Activated T-helper 1 cell treated with anti-CD3 and anti-CD28 coated beads, Interleukin-12 subunit alpha, Interleukin-12 subunit beta, Interleukin-2, Interleukin-4 antibody, amounts not matched to agents 30 ng/mL and 10 ng/mL and 1 ng/mL, durations not matched to agents 14 hours and 24 hours and 36 hours (primary cell): ENCODE measurements at places on chromosomes 7 and 10. TPM values are rescaled to one million over a fixed set of nuclear protein-coding genes. Genes with fewer than 3 reads are reported as not detected.

IDI2 gene
- total RNA-seq, result not detected in 2 replicates

FIGNL1 gene
- 41.6 and 45.4 TPM in 2 replicates for total RNA-seq

XRCC2 gene
- total RNA-seq, result 24.0 and 24.5 TPM in 2 replicates

BTBD16 gene
- total RNA-seq, result not detected in 2 replicates

PAOX gene
- 6.6 and 7.5 TPM in 2 replicates for total RNA-seq

CALML5 gene
- not detected in 2 replicates for total RNA-seq

TRIM50 gene
- total RNA-seq, result not detected in 2 replicates

PITX3 gene
- total RNA-seq, result 0.17 and 0.44 TPM in 2 replicates

MUC12 gene
- 0.44 and 0.81 TPM in 2 replicates for total RNA-seq

PNLIPRP1 gene
- not detected in 2 replicates for total RNA-seq

TDRD1 gene
- 0.10 and 0.13 TPM in 2 replicates for total RNA-seq

ATG9B gene
- 4.7 and 6.3 TPM in 2 replicates for total RNA-seq

BMPER gene
- not detected in 2 replicates for total RNA-seq

ENKUR gene
- total RNA-seq, result not detected in 2 replicates

OR13A1 gene
- total RNA-seq, result not detected in 2 replicates

CYP26C1 gene
- not detected in 2 replicates for total RNA-seq

PSAP gene
- total RNA-seq, result 117 and 122 TPM in 2 replicates

HOXA3 gene
- total RNA-seq, result not detected in 2 replicates
